ENCODE measurements at places on chromosomes 11 and 22.

DNA sequence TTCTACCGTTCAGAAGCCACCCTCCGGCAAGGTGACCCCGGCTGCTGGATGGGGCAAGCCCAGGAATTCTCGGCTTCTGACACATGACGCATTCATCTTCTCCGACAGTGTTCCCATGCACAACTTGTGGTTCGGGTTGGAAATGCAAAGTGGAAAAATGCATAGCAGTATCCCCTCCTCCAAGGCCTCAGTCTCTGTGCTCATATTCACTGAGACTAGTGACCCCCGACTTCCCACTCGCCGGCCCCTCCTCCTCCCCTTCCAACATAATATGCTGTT is 70.0 kb upstream of the NTM start:
- no peak for DNase-seq

GRCh38 chr11:45918962-45919675 is 1.4 kb upstream of the PEX16 start:
- DNase-seq: no peak

GRCh38 chr11:100354736-100355135 is 332.4 kb upstream of the ARHGAP42 start:
- DNase-seq: no peak

GRCh38 chr11:13343067-13343466 is 65.5 kb downstream of the BMAL1 start:
- DNase-seq: no peak

DNA sequence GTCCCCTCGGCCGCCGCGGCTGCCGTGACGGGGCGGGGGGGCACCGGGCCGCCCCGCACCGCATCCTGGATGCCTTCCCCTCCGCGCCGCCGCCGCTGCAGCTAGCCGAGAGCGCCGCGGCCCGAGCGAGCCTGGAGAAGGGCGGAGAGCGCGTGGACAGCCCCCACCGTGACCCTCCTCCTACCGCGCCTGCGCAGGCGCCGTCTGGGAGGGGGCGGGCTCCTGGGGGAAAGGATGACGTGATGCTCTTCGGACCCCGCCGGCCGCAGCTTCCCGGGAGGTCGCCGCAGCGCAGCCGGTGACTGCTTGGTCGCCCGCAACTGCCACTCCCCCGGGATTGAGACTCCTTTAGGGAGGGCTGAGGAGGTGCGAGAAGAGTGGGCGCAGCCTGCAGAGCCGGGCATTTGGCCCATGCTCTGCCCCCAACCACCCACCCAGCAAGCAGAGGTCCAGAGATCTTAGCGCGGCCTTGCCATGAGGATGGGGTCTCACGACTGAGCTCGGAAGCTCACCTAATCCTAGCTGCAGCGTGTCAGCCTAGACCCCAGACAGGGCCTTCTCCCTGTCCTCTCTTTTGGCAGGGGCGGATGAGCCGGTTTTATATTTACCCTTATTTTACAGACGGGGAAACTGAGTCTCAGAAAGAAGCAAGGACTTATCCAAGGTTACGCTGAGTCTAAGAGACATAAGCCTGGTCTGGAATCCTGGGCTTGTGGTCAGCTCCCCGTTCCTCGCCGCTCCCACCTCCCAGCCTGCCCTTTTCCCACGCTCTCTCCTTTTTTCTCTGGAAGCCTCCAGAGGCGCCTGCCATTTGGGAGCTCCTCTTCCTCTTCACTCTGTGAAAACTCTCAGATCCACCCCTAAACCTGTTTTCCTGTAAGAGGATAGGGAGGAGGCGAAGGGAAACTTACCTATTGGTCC is at the start of gene DENND5A:
TSS of gene DENND5A (minus strand) at position 140 of the 921 bp plus-strand sequence. CDS start 281 bp downstream, outside the sequence.
- DNase-seq: peak; percentile 99

- no peak for DNase-seq
Observed at GRCh38 chr22:21087119-21087518, 41.4 kb downstream of the LRRC74B start.

DNA sequence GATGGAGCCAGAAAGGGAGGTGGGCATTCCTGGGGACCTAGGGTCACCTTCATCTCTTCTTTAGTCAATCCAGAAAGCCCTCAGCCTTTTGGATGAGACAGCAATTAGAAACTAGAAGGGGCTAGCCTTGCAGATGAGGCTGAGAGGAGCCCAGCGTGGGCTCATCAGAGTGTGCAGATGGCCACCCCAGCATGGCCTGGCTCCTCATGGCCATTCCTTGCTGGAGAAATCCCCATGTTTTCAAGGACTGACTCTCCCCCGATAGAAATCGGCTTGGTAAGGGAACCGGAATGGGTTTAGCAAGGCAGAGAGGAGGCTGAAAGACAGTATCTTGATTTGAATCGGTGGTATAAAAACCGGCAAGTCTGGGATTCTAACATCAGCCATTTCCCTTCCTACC is 274.6 kb downstream of the BUD13 start:
- DNase-seq: no peak

DNA sequence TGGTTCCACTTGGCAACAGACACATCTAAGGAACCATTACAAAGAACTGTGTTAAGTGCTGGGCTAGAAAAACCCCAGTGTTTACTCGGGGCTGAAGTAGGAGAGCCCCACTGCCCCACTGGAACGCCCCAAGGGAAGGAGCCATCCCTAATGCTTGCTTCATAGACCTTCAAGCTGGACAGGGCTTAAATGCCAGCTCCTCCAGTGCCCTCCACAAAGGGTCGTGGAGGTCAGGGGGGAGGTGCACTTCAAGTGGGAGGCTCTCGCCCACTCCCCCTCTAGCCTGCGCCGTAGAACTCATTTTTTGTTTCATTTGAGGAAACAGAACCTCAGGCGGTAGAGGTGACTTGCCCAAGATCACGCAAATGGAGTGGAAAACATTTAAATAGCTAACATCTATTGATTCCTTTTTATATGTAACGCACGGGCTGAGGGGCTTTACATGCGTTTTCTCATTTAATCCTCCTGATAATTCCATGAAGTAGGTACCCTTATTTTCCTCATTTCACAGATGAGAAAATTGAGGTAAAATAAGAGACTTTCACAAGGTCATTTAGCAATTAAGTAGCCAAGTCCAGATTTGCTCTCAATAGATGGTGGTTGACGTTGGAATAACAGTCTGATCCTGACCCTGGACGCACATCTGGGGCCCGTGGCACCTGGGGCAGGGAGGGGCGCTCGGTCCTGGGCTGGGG is 545 bp upstream of the ZDHHC13 start:
- DNase-seq: no peak

DNA sequence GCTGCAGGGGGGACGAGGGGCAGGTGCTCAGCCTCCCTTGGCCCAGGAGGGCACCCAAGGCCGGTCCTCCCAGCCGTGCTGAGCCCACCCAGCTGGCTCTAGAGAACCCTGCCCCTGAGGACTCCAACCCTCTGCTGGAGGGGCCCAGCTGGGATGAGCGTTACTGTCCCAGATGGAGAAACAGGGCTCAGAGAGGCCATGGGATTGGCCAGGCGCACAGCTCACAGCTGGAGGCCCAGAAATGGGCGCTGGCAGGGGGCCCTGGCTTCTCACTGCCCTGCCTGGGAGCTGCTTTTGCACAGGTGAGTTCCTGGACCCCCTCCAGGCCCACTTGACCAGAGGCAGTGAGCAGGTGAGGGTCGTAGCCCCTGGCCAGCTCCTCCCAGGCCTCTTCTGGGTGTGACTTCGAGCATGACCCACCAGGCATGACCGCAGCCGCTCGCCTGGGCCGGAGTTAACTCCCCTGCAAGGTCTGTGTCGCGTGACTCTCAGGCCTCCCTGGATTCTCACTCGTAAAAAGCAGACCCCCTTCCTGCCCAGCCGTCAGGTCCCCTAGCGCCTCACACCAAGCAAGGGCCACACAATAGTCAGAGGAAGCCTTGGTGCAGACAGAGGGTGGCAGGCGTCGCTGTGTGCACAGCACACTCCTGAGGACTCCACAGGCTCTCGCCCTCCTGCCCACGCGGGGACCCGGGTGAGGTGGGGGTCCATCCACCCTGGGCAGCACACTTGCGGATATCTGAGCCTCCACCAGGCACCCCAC is 19.7 kb upstream of the IL17REL start:
- DNase-seq: no peak

DNA sequence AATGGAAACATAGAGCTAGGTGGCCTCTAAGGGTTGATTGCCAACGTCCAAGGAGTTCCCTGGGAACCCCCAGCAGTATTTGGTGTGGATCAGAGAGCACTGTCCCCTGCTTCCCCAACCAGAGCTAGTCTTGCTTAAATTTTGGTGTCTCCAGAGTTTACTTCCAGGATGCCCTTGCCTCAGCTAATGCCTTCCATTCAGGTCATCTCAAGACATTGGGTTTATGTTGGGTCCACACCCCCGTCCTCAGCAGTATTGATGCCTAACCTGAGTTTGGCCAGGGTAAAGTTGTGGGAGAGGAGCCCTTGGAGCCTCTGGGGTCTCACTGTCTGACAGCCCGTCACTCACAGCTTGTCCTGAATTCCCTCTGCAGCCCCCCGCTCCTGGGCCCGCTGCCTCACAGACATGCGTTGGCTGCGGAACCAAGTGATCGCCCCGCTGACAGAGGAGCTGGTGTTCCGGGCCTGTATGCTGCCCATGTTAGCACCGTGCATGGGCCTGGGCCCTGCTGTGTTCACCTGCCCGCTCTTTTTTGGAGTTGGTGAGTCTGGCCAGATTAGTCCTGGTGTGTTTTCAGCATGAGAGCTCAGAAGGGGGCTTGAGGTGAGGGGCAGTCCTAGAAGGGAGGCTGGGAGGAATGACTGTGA is 1.4 kb downstream of the RCE1 start:
- no peak for DNase-seq

GRCh38 chr22:31615940-31616314 is 46.1 kb downstream of the PISD start:
- no peak for DNase-seq

GRCh38 chr11:30333405-30333804 is 10.5 kb downstream of the ARL14EP start:
- DNase-seq: no peak

DNA sequence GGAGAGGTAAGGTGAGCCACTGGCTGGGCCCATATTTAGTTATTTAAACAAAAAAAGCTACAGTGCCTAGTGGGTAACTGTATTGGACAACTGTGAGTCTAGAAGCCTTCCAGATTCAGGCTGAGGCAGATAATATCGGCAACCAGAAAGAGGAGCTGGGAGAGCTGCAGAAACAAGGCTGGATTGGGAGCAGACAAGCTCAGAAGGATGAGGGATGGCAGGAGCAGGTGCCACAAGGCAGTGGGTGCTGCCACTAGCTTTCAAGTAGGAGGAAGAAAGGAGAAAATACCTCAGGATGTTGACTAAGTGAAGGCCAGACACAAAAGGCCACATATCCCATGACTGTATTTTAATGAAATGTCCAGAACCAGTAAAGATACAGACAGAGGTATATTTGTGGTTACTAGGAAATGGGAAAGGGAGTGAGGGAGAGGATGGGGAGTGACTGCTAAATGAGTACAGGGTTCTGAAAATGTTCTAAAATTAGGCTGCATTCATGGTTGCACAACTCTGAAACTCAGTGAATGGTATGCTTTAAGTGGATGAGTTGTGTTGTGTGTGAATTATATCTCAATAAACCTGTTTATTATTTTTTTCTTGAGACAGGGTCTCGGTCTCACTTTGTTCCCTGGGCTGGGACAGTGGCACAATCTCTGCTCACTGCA is 11.8 kb upstream of the RAPSN start:
- no peak for DNase-seq

- DNase-seq: no peak
Observed at GRCh38 chr11:8748317-8748716, 65.7 kb downstream of the RPL27A start.

DNA sequence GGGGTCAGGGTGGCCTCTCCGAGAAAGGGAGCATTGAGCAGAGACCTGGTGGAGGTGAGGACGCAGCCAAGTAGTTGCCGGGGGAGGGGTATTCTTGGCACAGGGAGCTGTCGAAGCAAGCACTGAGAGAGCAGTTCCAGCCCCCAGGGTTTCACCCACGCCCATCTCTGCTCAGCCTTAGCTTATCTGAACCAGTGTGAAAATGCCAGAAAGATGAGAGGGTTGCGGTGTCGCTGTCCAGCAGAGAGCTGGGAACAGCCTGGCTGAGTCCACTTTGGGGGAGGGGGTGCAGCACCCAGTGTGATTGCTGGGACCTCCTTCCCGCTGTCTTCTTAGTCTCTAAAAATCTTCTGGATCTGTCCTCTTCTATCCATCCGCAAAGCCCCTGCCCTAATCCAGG is 123.3 kb upstream of the TBCEL start:
- no peak for DNase-seq

GRCh38 chr22:33006220-33006954 is 51.8 kb downstream of the SYN3 start:
- DNase-seq: no peak

DNA sequence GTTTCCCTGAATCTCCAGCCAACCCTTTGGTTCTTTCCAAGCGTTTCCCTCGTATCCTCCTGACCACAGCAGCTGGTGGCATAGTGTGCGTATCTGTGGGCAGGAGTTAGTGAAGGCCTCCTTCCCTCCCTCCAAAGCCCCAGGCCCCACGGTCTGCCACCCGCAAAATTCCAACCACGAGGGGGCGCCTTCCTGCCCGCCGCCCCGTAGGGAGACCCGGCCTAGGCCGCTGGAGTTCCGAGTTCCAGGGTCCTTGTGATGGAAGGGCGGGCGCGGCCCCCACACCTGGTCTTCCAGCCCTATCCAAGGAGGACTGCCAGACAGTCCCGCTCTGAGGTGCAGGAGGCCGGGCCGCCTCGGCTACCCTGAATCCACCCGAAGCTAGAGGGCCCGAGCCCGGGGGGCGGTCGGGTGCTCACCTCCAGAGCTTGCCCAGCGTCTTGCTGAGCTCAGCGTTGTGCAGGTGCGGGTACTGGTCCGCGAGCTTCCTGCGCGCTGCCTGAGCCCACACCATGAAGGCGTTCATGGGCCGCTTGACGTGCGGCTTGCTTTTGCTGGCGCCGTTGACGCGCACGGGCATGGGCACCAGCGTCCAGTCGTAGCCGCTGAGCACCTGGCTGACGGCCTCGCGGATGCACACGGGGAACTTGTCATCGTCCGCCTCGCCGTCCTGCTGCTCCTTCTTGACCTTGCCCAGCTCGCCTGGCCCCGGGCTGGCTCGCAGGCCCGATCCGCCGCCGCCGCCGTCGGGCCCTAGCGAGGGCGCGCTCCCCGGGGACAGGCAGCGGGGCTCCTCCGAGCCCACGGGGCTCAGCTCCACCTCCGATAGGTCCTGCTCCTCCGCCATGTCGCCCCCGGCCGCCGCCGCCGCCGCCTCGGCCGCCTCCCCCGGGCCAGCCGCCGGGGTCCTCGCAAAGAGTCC is 1.2 kb downstream of the SOX10 start:
- DNase-seq: no peak

GRCh38 chr11:126160345-126161022 is 51.0 kb downstream of the RPUSD4 start:
- no peak for DNase-seq

- DNase-seq: no peak
Observed at GRCh38 chr11:87022254-87022653, 15.5 kb upstream of the TMEM135 start.

DNA sequence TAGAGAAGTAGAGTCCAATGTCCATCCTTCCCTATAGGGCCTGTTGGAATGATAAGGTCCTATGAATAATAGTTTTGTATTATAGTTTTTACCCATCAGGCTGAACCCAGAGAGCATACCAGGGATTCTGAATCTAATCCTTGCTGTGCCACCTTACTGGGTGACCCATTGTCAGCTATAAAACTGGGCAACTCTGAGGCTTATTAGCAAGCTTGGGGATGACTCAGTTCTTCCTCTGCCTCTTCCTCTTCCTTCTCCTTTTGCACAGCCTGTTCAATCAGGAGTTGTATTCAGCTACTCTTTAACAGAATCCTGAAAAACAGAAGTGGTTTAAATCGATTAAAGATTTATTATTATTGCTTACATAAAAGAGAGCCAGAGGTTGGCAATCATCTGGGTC is 8.9 kb downstream of the HEPHL1 start:
- no peak for DNase-seq

GRCh38 chr11:706439-706956 is 467 bp downstream of the EPS8L2 start:
- peak; percentile 66 for DNase-seq

- no peak for DNase-seq
Observed at GRCh38 chr22:42842658-42843370, 14.3 kb downstream of the ARFGAP3 start.

Data from hepatic stellate cell (primary cell).